ENCODE measurements at places on chromosomes 1 and 21. TPM values are rescaled to one million over a fixed set of nuclear protein-coding genes. Genes with fewer than 3 reads are reported as not detected.

Gene IL19
- total RNA-seq, result 0.28 TPM

Gene KRTAP10-6
- not detected for total RNA-seq

Gene CR2
- total RNA-seq, result 8.5 TPM

Gene GABPA
- total RNA-seq, result 28.7 TPM

Gene ITLN2
- 0.38 TPM for total RNA-seq

Gene MAST2
- 3.4 TPM for total RNA-seq

Gene KRTAP19-1
- total RNA-seq, result not detected

Gene CLIC6
- total RNA-seq, result 3.3 TPM

Gene NCAM2
- 0.52 TPM for total RNA-seq
